ENCODE measurements at places on chromosomes 4 and X. TPM values are rescaled to one million over a fixed set of nuclear protein-coding genes. Genes with fewer than 3 reads are reported as not detected.

Gene TMPRSS11D
- not detected for total RNA-seq

Gene EVC2
- 1.2 TPM for total RNA-seq

Gene TRMT2B
- total RNA-seq = 4.9 TPM

Gene CLCN3
- 94.7 TPM for total RNA-seq

Gene MAPK10
- total RNA-seq = 163 TPM

Gene SYN1
- 20.2 TPM for total RNA-seq

Gene TLR3
- 0.74 TPM for total RNA-seq

Gene ITGB1BP2
- total RNA-seq = 1.7 TPM

Gene CT47B1
- total RNA-seq = not detected

Gene VEGFD
- 0.25 TPM for total RNA-seq

Gene GABRB1
- 72.0 TPM for total RNA-seq

Gene SH3D19
- total RNA-seq = 9.8 TPM

Gene SRPK3
- 0.25 TPM for total RNA-seq

Gene RASL11B
- 20.9 TPM for total RNA-seq

Gene PPM1K
- 86.1 TPM for total RNA-seq

Gene SHROOM3
- 11.8 TPM for total RNA-seq

Gene ADGRG2
- total RNA-seq = 3.0 TPM

Gene GPR119
- not detected for total RNA-seq

Gene COL4A6
- 3.2 TPM for total RNA-seq

Gene GPR82
- not detected for total RNA-seq

Gene HSFX2
- total RNA-seq = not detected

Gene RHOXF1
- not detected for total RNA-seq

Gene GLRB
- total RNA-seq = 25.6 TPM

Gene TLR7
- 0.98 TPM for total RNA-seq

Gene ARHGAP4
- total RNA-seq = 3.2 TPM
